ENCODE measurements at places on chromosomes 5 and 9.

- no peak for DNase-seq
Measured at GRCh38 chr9:127755061-127756060, 20.3 kb upstream of the TOR2A start.

DNA sequence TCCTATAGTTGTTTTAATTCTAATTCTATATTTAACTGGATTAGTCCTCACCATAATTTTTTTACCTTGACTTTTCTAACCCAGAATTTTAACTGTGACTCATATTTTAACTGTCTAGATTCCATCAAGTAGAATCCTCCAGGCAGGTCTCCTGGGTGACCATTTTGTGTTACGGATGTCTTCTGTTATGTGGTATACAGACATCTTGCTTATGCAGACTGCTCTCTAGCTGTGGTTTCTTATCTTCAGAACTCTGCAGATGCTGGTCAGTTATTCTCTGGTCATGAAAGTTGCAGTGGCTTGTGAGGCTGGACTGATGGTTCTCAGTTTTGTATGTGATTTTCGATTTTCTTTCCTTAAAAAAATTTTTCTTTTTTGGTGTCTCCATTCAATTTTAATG is 139.4 kb downstream of the ATG10 start:
- DNase-seq, result no peak

DNA sequence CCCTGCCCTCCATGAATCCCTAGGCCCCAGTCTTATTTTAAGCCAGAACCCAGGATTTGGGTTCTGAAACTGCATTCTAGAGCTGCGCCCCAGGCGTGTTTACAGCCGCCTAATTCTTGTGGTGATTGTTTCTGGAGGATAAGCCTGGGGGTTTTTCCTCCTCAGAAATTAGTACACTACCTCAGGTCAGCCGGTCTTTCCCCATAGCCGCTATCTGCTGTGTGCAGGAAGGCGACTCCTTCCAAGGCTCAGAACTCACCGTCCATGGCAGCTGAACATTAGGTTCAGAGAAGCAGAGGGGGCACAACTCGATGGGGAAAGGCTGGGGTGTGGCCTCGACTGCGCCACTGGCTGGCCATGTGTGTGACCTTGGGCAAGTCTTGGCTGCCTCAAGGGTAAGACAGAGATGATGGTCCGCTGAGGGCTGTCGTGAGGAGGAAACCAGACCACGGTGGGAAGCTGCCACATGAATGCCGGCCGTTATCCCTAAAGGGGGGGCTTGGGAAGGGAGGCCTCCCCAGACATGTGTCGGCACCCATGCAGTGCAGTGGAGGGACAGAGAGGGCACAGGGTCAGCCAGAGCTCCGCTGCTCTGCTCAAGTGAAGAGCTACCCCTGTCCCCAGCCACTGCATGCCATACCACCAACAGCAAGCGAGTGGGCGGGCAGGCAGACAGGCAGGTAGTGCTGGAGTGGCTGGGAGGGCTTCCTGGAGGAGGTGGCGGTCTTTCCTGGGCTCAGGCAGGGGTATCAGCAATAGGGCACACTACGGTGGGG is 28.9 kb downstream of the SHB start:
- no peak for DNase-seq

GRCh38 chr9:4579001-4579400 is 83.1 kb upstream of the PLPP6 start:
- no peak for DNase-seq

DNA sequence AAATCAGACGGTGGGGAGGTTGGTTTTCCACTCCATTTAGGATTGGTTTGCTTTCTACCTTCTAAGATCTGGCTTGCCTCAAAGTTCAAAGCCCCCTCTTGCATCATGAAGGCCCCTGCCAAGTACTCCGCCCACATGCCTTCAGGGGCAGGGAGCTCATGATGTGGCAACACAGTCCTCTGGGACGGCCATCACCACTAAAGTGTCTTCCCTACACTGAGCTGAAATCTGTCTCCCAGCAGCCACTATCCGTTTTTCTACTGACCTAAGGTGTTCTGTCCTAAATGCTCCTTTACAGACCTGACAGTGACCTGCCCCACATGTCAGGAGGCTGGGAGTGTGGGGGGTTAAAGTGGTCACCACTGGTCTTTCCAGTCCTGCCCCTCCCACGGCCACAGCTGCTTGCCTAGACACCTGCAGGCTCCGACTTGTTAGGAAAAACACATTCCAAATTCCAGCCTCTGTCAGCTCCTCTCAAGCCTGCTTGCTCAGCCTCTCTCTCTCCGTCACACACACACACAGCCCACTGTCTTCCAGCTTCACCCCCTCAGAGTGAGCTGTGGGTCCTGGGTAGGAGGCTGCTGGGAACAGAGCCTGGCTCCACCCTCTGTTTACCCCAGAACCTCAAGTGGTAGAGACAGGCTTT is 44.9 kb downstream of the SHB start:
- DNase-seq, result no peak

DNA sequence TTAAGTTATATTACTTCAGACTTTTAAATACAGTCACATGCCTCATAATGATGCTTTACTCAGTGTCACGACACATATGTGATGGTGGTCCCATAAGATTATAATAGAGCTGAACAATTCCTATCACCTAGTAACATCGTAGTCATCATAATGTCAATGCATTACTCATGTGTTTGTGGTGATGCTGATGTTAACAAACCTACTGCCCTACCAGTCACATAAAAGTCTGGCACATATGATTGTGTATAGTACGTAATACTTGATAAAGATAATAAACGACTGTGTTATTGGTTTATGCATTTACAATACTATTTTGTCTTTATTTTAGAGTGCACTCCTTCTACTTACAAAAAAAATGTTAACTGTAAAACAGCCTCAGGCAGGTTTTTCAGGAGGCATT is 103.7 kb downstream of the PAM start:
- DNase-seq, result no peak

DNA sequence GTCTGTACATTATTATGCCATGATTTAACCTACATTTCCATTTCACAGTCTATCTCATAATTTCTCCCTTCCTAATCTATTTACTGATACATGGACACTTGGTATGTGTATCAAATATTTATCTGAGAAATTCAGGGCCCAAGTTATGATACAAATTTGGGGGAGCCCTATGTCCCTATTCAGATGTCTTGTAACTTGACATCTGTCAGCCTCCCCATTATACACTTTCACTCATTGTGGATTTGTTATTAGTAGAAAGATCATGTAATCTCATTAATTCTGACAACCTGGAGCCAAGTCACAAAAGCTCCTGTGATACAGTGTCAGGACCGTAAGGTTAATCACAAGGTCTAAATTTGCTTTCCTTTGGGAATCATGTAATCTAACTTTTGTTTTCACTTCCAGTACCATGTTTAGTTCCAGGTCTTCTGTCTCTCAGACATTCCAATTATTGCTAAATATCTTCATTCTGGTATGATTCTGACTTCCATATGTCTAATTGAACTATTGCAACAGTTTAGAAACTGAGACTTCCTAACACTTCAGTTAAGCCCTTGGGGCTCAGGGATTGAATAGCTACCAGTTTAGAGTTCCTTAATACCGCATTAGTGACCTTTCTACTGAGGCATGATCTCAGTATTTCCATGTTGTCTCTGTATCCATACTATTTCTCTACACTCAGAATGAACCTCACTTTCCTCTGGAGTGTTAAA is 182.9 kb upstream of the NUDT12 start:
- no peak for DNase-seq

GRCh38 chr5:53984971-53985370 is 325.4 kb downstream of the ARL15 start:
- DNase-seq, result no peak

DNA sequence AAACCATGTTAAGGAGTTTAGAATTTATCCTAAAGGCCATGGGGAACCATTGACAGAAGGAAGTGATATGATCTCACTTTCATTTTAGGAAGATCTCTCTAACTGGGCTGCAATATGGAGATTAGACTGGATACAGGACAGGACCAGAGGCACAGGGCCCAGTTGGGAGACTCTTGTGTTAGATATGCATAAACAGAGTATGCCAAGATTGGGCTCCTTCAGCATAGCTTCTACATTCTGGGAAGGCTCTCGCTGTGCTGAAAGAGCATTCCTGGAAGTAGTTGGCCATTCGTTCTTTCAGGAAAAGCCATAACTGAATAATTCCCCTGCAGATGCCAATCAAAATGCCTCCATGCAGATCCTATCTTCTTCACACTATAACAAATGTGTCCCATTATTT is 204.5 kb downstream of the CWC27 start:
- DNase-seq, result no peak

GRCh38 chr5:56110646-56111403 is 116.1 kb upstream of the IL6ST start:
- no peak for DNase-seq

- DNase-seq, result no peak
Measured at GRCh38 chr9:76358628-76359280, 35.5 kb downstream of the RFK start.

DNA sequence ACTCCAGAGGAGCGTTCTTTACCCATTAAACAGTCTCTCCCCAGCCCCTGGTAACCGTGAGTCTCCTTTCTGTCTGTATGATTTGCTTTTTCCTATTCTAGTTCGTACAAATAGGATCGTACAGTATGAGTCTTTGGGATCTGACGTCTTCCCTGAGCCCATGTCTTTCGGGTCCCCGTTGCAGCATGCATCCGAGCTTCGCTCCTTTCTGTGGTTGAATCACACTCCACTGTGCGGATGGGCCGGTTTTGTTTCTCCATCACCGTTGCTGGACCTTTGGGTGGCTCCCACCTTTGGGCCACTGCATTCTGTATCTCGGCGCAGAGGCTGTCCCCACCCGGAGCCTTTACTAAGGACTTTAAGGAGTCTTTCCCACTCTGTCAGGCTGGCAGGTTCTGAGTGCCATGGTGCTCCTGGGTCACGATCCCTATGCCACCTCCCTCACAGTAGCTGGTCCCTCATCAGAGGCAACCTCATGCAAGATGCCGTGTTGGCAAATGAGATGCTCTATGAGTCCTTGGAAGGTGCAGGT is 145.7 kb upstream of the COL5A1 start:
- no peak for DNase-seq

DNA sequence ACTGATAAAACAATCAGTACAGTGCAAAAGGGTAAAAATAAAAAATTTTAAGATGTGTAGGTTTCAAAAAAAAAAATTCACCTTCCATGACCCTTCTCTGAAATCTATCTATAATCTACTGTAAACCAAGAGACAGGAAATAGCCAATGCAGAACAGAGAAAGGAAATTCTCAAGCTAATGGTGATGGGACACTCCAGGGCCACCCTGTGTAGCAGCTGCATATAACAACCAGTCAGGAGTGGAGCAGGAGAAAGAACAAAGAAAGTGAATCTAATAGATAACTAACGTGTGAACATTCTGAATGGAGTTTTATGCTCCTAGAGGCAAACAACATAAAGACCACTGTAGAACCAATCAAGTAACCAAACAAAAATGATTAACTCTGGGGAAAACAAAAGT is 16.6 kb downstream of the SPTLC1 start:
- no peak for DNase-seq

DNA sequence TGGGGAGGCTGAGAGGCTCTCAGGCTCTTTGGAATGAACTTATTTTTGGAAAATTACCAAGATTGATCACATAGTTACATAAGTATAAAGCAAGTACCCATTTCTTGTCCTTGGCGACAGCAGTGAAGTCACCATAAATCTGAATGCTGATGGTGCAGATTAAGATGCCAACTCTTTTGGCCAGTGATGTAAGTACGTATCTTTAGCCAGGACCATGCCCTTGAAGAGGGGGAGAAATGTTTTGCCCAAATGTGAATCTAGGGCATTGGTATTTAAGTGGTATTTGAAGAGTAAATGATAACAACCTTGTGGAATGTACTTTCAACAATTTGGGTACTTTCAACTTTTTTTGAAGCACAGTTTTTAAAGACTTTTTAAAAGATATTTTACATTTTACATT is 68.2 kb upstream of the RAD23B start:
- DNase-seq, result no peak

GRCh38 chr9:79569814-79570447 is 1.8 kb upstream of the TLE4 start:
- no peak for DNase-seq

GRCh38 chr5:93724791-93725190 is 16.6 kb downstream of the POU5F2 start:
- no peak for DNase-seq
